ENCODE measurements at places on chromosomes 11 and 22.

GRCh38 chr11:46332568-46333393 is 14.5 kb upstream of the DGKZ start:
- DNase-seq, result no peak

DNA sequence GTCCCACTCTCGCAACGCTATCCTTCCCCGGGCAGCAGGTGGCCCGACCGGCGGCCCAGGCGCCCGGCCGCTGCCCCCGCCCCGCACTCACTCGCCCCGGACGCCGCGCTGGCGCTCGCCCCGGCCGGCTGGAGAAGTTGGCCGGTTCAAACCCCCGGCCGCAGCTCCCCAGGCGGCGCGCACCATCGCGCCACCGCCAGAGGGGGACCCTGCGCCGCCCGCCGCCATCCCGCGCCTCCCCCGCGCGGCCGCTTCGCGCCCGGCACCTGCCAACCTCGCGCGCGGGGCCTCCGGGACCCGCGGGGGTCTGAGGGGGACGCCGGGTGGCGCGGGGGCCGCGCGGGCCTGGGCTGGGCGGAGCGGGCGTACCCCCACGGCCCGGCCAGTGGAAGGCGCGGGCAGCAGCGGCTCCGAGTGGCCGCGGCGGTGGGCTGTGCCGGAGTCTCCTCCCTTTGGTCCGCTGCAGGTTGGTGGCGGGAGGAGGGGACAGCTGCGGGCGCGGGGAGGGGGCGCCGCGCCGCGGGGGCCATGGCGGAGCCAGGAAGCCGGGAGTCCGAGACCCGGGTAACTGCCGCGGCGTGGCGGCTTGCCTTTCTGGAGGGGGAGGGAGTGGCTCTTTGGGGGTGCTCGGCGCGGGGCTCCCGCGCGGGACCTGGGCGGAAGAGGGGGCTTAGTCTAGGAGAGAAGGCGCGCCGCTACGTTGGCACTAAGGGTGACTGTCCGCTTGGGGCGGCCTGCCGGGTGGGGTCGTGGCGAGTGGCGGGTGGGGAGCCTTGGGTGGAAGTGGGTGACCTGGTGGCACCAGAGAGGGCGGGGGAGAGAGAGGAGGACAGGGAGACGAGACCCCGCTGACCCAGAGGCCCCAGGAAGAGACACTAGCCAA is at the start of the genes MPST and TST:
Gene MPST (plus strand): TSS at position 434 of the 883 bp plus-strand sequence. CDS start 95 bp downstream, at position 529.
Gene TST (minus strand): TSS at position 139 of the 883 bp plus-strand sequence. CDS start 715 bp downstream, outside the sequence.
- peak; percentile 63 for DNase-seq

DNA sequence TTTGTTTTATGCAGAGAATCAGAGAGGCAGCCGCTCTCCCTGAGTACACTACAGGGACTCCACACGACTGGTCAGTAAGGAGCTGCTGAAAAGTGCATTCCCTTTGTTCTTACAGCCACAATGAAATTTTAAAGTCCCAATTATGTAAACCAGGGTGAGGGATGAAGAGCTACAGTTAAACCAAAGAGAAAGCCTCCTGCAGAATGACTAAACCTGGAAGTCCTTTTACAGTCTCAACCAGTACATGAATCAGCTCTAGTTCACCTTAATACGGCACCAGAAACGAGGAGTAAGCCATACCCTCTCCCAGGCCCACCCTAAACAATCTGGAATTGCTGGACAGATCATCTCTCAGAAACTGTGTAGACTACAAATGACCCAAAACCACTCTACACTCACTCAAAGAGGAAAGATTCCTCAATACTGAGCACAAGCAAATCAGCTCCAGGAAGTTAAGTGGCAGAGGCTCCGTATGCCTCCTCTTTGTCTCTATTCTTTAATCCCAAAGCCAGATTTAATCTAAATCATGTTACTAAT is 113.1 kb downstream of the RBFOX2 start:
- DNase-seq, result peak; percentile 9

DNA sequence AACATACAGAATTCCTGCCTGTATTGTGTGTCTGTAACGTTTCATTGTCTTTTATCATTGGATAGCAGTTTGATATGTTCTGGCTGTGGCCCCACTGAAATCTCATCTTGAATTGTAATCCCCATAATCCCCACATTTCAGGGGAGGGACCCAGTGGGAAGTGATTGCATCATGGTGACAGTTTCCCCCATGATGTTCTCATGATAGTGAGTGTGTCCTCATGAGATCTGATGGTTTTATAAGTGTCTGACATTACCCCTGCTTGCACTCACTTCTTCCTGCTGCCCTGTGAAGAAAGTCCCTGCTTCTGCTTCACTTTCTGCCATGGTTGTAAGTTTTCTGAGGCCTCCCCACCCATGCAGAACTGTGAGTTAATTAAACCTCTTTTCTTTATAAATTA is 19.6 kb upstream of the MTMR2 start:
- no peak for DNase-seq

DNA sequence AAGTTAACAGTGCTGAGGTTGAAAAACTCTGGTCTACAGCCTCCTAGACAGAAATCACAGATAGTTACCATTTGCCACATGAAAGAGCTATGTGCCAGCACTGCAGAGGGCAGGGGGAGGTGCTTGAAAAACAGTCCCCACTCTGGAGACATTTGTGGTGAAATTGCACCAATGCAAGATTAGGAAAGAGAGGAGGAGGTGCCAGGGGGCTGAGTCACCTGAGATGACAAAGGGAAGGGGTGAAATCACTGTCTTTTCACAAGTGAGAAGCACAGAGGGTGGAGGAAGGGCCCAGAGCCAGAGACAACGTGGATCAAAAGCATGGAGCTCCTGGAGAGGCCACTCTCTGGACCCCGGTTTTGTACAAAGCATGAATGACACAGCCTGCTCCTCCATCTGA is 196.3 kb downstream of the BUD13 start:
- DNase-seq, result peak; percentile 23

DNA sequence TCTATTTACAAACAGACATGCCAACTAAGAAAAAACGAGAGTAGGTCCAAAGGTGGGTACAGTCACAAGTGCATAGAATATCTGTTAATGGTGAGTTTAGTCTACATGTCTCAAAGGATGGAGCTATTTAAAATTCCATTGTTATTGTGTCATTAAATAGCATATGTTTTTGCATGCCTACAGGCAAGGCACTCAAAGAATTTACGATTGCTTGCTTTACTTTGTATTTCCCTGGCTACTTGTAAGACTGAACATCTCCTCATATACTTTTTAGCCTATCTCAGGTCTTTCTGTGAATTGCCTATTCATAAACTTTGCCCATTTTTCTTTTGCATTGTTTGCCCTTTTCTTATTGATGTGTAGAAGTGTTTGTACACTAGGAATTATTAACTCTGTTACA is 39.7 kb downstream of the DEUP1 start:
- DNase-seq, result no peak
